Osteoblast (primary cell): ENCODE measurements at places on chromosomes 4 and X. TPM values are rescaled to one million over a fixed set of nuclear protein-coding genes. Genes with fewer than 3 reads are reported as not detected.

Gene CTBP1
- total RNA-seq, result 246 and 262 TPM in 2 replicates

Gene CXorf66
- not detected in 2 replicates for total RNA-seq

Gene RGS12
- 19.2 and 61.2 TPM in 2 replicates for total RNA-seq

Gene XG
- 3.2 and 4.0 TPM in 2 replicates for total RNA-seq

DNA sequence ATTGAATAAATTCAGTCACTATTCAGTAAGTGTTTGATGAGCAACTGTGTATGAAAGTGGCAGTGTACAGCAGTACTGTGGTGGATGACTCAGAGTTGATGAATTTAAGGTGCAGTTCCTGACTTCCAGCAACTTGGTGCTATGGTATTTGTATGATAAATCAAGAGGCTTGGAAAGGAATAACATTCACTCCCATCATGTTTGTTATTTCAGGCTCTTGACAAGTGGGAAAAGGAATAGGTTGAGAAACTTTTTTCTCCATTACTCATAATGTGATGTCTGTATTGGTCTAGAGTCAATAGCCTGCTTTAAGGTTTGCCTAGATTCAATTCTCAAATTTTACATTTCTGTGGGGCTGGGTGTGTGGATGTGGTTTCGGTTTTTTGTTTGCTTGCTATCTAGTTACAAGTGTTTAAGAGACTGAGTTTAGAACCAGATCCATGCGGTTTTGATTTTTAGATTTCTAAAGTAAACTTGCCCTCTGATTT is 35.1 kb upstream of the CYP2U1 start:
- H3K4me1 ChIP-seq, result peaks cover 25% of the 10 kb centered on the region
- peak overlapping the region; percentile 85 for H3K27ac ChIP-seq
- peak overlapping the region; percentile 24 for H3K4me3 ChIP-seq
- peak; percentile 84 for DNase-seq

DNA sequence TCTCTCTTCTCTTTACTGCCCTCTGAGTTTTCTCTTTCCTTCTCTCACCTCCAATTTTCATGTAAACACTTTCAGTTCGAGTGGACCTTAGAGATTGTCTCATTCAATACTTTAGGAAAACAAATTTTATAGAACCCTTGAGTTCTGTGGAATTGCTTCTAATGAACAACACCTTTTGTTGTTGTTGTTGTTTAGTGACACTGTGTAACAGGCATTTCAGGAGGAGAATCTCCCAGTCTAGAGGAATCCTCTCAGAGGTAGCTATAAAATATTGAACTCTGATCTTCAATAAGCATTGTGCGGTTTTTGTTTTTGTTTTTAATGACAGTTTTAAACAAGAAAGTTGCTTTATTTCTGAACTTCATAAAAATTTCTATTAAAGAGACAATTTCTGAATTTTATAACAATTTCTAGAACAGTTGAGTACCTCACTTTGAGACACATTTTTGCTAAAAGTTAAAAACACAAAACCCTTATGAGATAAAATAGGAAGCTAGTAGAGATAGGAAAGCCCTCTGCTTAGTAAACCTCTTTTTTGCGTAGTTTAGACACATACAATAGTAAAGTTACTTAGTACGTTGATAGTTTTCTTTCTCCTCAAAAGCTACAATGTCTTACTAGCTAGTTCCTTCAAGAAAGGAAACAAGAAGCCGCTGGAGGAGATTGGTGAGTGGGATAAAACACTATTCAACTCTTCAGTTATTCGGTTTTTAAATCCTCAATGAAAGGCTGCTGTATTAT is 38.8 kb downstream of the CLCN3 start:
- H3K27ac ChIP-seq, result peak overlapping the region; percentile 89
- peaks cover 16% of the 10 kb centered on the region for H3K4me1 ChIP-seq
- no peak for DNase-seq
- peak overlapping the region; percentile 66 for H3K4me3 ChIP-seq
- no peaks in the 10 kb centered on the region for H3K27me3 ChIP-seq

DNA sequence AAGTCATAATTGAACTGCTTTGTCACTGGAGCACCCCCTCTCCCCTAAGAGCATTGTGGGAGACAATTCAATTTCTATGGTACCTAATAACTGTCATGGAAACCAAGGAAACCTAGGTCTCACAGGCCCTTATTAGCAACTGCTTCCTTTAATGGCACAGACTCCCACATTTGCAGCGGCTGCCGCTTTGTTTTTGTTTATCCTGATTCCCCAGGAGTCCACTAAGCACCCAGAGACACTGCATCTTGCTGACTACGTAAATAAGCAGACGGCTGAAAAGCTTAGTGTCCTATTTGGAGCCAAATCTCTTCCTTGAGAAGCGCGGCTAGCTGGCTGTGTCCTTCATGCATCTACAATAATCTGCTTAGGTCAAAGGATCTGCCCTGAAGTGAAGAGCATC is 494.4 kb downstream of the TMA16 start:
- no peak for DNase-seq
- H3K27ac ChIP-seq, result no peak overlapping the region
- no peaks in the 10 kb centered on the region for H3K27me3 ChIP-seq
- H3K4me1 ChIP-seq, result no peaks in the 10 kb centered on the region

GRCh38 chr4:66572949-66573348 is 902.7 kb upstream of the EPHA5 start:
- peak overlapping the region; percentile 98 for H3K27ac ChIP-seq
- no peaks in the 10 kb centered on the region for H3K36me3 ChIP-seq
- peak; percentile 72 for DNase-seq

DNA sequence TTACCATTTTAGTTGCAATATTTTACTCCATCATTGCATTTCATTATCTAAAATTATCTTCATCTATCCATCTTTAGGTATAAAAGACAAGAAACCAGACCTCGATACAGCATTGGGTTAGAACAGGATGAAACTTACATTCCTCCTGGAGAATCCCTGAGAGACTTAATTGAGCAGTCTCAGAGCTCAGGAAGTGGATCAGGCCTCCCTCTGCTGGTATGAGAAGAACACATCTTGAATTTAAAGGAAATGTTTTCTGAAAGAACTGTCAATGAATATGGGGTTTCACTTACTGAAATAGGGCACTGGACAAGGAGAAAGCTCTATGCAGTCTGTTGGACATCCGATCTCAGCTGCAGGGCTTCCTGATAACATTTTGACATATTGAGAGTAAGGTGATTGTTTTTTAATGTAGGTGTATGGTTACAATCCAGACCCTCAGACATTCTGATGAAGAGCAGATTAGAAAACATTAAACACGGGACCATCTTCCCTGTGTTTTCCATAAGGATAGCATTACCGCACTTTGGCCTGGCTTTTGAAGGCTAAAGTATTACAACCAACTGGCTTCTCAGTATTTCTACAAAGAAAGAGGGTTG is 367.2 kb downstream of the BMPR1B start:
- no peaks in the 10 kb centered on the region for H3K36me3 ChIP-seq
- no peaks in the 10 kb centered on the region for H3K27me3 ChIP-seq
- no peak for DNase-seq
- H3K27ac ChIP-seq, result no peak overlapping the region
- no peak overlapping the region for H3K4me3 ChIP-seq
- peaks cover 10% of the 10 kb centered on the region for H3K4me1 ChIP-seq

DNA sequence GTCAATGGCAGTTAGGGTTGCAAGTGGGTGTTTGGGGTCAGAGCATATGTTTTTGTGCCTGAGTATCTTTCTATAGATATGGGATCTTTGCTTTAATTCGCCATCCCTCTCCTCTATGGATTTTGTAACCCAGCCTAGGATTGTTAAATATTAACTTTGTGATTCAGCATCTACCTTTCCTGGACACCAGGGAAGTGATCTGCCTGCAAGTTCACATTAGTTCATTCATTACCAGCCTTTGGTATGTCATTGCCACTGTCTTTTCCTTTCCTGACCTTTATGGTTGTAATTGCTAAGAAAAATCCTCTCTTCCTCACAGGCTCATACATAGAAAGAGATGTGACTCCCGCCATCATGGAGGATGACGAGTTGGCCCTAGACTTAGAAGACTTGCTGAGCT is 73.8 kb downstream of the KIT start:
- no peak for DNase-seq
- H3K36me3 ChIP-seq, result no peaks in the 10 kb centered on the region
- no peaks in the 10 kb centered on the region for H3K4me1 ChIP-seq
- no peak overlapping the region for H3K4me3 ChIP-seq
- H3K27ac ChIP-seq, result no peak overlapping the region
- H3K27me3 ChIP-seq, result no peaks in the 10 kb centered on the region

DNA sequence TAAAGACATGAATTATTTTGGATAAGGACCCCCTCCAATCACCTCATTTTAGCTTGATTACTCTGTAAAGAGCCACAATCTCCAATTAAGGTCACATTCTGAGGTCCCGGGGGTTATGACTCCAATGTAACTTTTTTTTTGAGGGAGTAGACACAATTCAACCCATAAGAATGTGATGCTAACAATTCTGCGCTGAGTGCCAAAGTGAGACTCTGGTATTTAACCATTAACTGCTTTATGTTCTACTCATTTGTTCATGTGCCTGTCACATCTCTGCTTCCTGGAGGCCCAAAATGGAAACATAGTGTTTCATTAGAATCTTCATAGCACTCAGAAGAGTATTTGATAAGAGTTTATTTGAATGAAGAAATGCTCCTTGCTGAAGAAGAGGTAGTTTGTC is 234.8 kb downstream of the CPE start:
- no peak overlapping the region for H3K4me3 ChIP-seq
- no peak overlapping the region for H3K27ac ChIP-seq
- H3K36me3 ChIP-seq, result no peaks in the 10 kb centered on the region
- no peak for DNase-seq
- no peaks in the 10 kb centered on the region for H3K4me1 ChIP-seq
- no peaks in the 10 kb centered on the region for H3K27me3 ChIP-seq

DNA sequence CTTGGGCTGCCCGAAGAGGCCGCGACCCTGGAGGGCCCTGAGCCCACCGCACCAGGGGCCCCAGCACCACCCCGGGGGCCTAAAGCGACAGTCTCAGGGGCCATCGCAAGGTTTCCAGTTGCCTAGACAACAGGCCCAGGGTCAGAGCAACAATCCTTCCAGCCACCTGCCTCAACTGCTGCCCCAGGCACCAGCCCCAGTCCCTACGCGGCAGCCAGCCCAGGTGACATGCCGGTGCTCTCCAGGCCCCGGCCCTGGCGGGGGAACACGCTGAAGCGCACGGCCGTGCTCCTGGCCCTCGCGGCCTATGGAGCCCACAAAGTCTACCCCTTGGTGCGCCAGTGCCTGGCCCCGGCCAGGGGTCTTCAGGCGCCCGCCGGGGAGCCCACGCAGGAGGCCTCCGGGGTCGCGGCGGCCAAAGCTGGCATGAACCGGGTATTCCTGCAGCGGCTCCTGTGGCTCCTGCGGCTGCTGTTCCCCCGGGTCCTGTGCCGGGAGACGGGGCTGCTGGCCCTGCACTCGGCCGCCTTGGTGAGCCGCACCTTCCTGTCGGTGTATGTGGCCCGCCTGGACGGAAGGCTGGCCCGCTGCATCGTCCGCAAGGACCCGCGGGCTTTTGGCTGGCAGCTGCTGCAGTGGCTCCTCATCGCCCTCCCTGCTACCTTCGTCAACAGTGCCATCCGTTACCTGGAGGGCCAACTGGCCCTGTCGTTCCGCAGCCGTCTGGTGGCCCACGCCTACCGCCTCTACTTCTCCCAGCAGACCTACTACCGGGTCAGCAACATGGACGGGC is 579 bp downstream of the ABCD1 start:
- H3K4me1 ChIP-seq, result peaks cover 27% of the 10 kb centered on the region
- H3K27ac ChIP-seq, result peak overlapping the region; percentile 8
- peak; percentile 56 for DNase-seq
- peak overlapping the region; percentile 75 for H3K4me3 ChIP-seq
